H7 (cell line): ENCODE measurements at places on chromosomes 12 and 14. TPM values are rescaled to one million over a fixed set of nuclear protein-coding genes. Genes with fewer than 3 reads are reported as not detected.

DNA sequence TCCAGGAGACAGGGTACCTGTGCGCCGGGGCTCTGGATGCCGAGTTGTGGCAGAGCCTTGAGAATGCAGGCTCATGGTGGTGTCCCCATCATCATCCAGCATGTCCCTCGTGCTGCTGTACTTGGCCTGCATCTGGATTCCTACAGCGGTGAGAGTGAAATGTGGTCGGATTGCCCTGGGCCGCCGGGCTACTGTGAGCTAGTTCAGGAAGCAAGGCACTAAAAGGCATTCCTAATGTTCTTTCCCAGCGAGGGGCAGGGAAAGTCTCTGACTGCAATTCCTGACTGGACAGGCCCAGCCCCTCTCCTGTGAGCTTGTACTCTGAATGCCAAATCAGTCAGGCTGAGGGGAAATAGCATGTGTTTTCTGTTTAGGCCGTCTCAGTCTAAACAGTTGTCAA is at the start of gene CLEC1A:
TSS of gene CLEC1A (minus strand) at position 195 of the 400 bp plus-strand sequence. CDS start at position 132, 63 bp downstream.
- peak; percentile 20 for DNase-seq

GRCh38 chr14:89455412-89455811 is 38.4 kb upstream of the FOXN3 start:
- no peak for DNase-seq

GRCh38 chr14:33207467-33208017 is 268.9 kb downstream of the NPAS3 start:
- no peak for DNase-seq

DNA sequence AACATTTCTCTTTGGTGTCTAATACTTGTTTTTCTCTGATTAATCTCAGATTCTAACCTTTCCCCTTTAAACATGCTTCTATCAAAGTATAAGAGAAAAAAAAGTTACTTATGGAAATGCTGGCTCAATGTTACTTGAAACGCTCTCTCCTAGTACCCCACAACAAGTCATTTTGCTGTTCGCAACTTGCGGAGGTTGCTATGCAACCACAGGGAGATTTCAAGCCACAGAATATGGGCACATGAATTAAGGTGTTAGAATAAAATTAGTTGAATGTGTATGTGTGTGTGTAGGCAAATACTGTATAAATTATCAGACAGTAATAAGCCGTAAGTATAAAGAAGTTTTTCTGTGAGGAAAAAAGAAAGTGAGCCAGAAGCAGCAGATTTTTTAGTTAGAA is 80.6 kb downstream of the CCDC59 start:
- DNase-seq, result no peak

DNA sequence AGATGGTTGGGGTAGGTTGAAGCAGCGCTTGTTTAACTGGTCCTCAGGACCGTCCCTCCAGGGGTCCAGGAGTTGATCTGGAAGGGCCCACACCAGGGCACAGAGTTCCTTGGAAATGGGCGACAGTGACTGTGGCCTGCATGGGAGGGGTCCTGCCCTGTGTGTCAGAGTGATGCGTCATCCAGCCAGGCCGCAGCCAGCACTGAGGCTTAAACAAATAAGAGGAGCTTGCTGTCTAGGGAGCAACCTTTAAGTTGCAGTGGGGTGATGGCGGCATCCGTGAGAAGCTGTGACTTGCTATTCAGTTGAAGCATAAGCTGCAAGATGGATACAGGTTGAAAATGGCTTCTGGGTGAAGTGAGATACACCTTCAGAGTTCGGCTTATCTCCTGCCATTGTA is 20.2 kb downstream of the DCAF4 start:
- DNase-seq, result no peak

DNA sequence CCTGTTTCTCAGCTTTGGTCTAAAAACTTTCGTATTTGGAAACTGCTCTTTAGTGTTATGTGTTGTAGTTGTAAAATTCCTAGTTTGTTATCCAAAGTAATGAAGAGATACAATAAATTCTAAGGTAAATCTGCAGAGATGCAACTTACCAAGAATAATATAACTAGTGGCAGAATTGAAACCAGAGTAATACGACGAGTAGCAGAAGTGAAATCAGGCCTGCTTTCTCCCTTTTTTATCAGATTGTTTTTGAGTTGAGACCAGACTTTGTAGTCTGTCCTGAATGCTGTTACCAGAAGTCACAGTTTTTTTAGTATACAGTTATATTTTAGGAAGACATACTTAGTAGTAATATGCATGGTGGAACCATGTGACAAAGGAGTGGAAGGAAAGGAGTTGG is 12.5 kb downstream of the PAPOLA start:
- DNase-seq, result no peak

DNA sequence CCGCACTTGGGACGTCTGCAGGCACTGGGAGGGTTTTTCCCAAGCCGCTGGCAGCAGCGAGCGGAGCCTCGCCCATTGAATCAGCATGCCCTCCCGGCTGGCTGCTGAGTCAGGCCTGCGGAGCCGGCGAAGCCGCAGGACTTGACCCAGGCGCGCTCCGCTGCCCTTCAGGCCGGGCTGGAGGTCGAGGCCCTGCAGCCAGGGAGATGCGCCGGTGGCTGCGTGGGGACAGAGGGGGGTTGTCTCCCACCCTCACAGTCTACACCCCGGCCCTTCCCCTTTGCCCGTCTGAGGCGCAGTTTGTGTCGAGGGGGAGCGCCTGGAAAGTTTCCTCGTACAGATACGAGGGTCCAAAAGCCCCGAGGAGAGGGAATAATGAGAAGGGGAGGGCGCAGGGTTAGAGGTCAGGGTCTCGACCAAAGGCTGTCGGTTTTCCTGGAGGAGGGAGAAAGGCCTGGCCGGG is 759 bp upstream of the KLC1 start:
- peak; percentile 89 for DNase-seq

DNA sequence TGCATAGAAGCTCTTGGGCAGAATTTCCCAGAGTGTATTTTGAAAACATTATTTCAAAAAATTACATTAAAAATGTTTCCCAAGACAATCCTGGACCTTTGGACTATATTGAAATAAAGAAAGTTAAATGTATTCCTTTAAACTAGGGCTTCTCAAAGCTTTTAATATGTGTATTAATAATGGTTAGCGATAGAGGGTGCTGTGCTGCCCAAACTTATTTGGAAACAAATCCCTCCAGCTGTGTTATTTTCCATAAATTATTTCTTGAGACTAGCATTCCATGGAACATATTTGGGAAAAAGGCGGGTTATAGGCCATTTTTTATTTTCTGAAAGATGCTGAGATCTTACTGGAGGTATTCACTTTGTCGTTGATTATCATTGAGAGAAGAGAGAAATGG is 397.8 kb upstream of the MIS18BP1 start:
- no peak for DNase-seq

DNA sequence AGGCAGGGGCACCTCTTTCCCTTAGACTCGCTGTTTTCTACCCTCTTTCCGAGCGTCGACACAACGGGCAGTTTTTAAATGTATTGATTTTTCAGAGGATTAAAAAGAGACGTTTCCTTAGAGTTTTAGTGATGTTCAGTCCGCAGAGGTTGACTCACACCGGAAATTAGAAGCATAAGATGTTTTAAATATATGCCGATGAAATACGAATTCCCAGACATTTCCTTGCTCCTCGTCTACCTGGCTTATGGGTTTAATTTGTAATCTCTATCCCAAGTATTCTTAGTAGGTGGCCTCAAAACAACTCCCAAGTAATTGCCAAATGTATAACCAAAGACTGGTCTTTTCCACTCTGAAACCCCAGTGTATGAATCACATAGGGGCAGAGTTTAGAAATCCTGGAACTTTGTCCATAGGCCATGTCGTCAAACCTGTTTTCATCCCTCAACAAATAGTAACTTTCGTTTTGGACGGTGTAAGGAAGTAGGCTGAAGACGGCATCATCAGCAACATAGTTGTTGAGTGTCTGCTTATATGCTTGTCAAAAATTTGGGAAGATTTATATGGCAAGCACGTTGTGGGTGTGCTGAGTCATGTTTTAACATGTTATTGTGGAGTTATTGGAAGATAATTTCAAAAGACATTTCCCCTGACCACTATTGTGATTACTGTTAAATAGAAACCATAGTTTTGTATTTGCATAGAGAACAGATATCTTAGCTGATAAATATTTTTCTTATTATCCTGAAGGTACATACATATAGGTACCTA is 824 bp downstream of the TBK1 start:
- peak; percentile 30 for DNase-seq

- no peak for DNase-seq
Measured at GRCh38 chr12:7271893-7272514, 31.9 kb upstream of the ACSM4 start.

DNA sequence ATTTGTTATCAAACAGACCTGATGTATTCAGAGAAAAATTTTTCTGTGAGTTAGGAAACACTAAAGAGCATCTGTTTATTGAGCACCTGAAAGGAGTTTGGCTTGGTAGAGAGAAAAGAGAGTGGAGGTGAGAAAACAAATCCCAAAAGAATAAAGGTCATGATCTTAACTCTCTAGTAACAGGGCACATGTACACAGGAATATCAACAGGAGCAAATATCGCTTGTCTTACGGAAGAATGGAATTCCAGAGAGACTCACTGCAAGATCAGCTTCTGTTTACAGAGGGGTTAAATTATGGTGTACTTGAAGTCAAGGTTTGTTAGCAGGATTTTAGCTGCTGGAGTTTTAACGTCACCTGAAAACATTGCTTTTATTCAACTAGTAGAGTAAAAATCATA is 78.8 kb downstream of the SPPL3 start:
- no peak for DNase-seq

DNA sequence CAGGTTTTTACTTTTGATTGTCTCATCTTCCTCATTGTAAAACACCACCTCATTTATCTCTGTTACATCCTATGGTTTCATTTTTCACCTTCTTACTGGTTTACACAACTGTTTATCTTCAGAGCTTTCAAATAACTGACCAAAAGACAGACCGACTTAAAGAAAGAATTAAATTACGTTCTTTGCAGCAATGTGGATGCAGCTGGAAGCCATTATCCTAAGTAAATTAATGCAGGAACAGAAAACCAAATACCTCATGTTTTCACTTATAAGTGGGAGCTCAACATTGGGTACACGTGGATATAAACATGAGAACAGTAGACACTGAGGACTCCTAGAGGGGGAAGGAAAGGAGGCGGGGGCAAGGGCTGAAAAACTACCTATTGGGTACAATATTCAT is 729.0 kb upstream of the USP15 start:
- DNase-seq, result no peak

DNA sequence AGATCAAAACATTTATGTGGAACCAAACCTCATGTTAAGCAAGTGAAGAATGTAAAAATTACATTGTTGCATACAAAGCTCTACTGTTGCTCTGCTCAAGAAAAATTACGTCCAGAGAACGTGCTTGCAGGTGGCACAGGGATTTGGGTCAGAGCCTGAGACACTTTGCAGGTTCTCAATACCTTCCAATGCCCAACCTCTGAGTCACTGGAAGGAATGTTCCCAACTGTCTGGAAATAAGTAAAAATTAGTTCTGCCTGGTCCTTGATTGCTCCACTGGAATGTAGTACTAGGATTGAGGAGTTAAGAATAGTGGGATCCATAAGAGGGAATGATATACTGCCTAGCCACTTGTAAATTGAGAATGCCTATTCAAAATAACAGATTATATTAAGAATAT is 2.8 kb upstream of the IFNG start:
- DNase-seq, result no peak

DNA sequence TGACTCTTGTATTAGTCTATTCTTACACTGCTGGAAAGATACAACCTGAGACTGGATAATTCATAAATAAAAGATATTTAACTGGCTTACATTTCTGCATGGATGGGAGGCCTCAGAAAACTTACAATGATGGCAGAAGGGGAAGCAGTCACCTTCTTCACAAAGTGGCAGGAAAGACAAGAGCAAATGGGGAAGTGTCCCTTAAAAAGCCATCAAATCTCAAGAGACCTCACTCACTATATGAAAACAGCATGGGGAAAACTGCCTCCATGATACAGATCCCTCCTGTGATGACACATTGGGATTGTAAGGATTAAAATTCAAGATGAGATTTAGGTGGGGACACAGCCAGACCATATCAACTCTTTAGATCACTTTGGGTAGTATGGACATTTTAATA is 83.7 kb downstream of the TMTC3 start:
- no peak for DNase-seq

DNA sequence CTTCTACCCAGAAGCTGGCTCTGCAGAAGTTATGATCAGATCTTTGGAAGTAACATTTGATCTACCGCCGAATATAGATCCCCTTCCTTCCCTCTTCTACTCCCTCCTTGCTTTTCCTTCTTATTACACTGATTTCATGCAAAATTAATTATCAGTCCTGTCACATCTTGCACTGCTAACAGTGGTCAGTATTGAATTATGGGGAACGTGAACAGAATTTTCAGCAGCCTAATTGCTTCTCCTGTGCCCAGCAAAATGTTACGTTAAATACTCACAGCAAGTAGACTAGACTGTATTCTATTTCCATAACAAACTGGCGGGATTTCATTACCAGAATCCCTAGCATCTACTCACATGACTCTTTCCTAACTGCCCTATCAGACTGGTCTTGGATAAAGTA is 596.9 kb downstream of the DIO2 start:
- no peak for DNase-seq

DNA sequence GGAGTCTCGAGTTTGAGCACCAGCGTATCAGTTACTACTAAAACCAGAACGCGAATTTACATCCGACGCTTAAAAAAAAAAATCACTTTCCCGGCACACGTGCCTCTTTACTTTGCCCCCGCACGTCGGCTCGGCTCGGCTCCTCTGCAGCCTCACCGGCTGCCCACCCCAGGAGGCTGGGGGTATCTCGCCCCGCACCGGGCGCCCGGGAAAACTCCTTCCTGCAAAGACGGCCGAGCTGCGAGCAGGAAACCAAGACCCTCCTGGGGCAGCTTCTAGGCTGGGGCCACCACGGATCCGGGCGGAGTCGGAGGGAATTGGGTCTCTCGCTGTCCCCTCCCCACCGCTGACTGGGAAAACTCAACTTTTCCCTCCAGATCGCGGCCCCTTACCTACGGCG is 610 bp downstream of the VSIG10 start:
- DNase-seq, result no peak

GRCh38 chr14:68987653-68988036 is 8.5 kb upstream of the ACTN1 start:
- peak; percentile 79 for DNase-seq

Gene SOAT2
- total RNA-seq, result not detected in 2 replicates

Gene PPHLN1
- total RNA-seq, result 66.2 and 82.1 TPM in 2 replicates

Gene ZDHHC22
- 8.9 and 11.6 TPM in 2 replicates for total RNA-seq

Gene MLXIP
- total RNA-seq, result 29.7 and 49.8 TPM in 2 replicates

Gene LRIG3
- 27.1 and 51.7 TPM in 2 replicates for total RNA-seq

Gene SOX5
- total RNA-seq, result 3.3 and 3.8 TPM in 2 replicates

Gene ZCRB1
- total RNA-seq, result 21.5 and 36.9 TPM in 2 replicates

Gene RNASE2
- total RNA-seq, result not detected in 2 replicates

Gene FLRT2
- 8.6 and 10.8 TPM in 2 replicates for total RNA-seq

Gene KRT78
- total RNA-seq, result not detected in 2 replicates

Gene PSEN1
- 13.4 and 18.8 TPM in 2 replicates for total RNA-seq
